ENCODE measurements at places on chromosomes 3 and 15.

DNA sequence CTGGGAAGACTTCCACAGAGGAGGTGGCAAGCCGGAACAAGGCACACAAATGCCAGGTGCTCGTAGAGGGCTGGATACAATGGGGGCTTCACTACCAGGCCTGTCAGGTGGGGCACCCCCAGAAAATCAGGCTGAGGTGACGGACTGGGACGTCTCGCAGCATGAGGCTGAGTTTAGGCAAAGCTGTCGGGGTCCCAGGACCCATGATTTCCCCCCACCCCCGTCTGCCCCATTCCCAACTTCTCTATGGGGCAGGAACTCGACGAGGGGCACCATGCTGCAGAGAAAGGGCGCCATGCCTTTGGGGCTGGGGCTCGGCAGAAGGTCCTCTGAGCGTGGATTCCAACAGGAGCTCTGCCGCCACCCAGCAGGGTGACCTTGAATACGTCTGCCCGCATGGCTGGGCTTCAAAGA is 65.7 kb upstream of the HES1 start:
- DNase-seq, result no peak

- no peak for DNase-seq
These were observed 246.9 kb upstream of the TLE3 start for GRCh38 chr15:70344666-70345065.

DNA sequence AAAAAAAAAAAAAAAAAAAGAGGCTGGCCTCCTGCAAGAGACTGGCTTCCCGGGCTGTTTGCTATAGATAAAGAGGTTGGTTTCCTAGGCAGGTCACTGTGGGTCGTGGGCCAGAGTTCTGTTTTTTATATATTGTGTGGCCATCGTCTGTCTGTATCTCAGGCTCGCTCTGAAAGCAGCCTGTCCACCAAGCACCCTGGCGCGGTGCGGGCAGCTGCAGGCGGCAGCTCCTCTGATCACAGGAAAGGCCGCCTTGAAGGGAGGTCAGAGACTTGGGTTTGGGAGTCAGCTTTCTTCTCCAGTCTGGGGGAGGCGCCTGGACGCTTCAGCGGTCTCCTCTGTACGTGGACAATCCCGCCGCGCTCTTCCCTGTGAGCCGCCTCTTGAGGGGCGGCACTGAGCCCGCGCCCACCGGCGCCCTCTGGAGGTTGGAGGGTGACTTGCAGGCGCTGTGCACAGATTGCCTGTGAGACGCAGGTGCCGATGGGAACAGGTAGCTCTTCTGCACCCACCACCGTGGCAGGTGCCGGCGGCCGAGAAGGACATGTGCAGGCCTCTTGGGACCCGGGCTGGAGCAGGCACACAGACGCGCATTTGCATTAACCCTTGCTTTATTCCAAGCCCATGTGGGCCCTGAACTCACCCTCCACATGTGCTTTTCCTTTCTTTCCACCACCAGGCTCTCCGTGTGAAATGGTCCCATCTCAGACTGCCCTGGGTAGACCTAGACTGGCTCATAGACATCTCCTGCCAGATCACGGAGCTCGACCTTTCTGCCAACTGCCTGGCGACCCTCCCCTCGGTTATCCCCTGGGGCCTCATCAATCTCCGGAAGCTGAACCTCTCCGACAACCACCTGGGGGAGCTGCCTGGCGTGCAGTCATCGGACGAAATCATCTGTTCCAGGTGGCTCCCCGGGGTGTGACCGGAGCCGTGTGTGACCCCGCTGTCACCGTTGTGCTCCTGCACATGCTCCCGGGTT is 89.3 kb downstream of the LRRK1 start:
- DNase-seq, result no peak

DNA sequence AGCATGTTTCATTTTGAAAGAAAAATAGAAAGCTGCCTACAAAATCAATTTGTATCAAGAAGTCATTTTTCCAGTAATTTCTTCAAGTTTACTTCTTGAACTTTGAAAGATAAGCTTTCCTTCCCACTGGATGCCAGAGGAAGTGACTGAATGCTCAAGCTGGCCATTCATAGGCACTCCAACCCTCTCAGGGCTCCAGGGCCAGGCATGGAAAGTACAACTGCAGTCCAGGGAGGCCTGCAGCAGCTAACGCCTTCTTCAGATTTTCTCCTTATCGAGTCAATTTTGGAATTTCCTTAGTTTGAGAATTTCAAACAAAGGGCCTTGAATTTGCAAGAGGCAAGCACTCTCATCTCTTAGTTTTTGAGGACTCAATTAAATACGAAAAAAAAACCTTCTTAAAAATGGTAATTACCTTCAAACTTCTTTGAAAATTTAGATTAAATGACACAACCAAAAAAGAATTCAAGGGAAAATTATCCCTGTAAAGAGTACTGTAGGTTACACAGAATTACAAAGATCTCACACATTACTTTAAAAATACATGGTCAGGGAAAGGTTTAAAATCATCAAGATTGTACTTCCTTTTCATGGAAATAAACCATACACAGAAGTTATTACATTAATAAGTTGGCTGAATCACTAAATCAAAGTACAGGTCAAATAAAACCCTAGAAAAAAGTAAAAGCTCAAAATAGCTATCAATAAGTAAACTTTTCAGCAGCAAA is 2.5 kb downstream of the UBP1 start:
- DNase-seq, result no peak

GRCh38 chr3:9420850-9421549 is 23.6 kb downstream of the SETD5 start:
- no peak for DNase-seq

GRCh38 chr15:34070003-34070402 is 31.0 kb upstream of the AVEN start:
- DNase-seq, result no peak

GRCh38 chr15:85353516-85353915 is 26.9 kb upstream of the AKAP13 start:
- no peak for DNase-seq

DNA sequence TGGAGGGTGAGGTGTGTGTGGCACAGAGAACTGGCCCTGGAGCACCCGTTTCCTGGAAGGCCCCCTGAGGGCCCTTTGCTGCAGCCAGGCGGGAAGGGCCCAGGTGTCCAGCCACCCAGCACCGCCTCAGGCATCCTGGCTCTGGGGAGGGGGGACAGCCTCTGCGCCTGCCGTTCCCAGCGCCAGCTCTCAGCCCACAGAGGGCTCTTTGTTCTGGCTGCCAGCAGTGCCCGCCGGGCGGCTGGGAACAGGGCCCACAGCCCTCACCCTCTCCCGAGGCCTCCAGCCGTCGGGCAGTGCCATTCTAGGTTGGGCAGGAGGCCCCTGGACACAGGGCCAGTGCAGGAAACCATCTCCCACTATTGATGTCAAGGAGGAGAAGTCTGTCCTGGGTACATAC is 8.3 kb downstream of the SLC38A3 start:
- DNase-seq, result no peak

GRCh38 chr3:12959838-12960378 is 113.3 kb downstream of the IQSEC1 start:
- DNase-seq, result no peak

- DNase-seq, result no peak
These were observed 147.1 kb downstream of the NUP210 start for GRCh38 chr3:13272831-13273603.

GRCh38 chr3:137065381-137065780 is 107.6 kb downstream of the IL20RB start:
- DNase-seq, result no peak

- no peak for DNase-seq
These were observed 21.5 kb downstream of the NR2F2 start for GRCh38 chr15:96351761-96352603.

GRCh38 chr3:60517134-60517533 is 734.1 kb downstream of the FHIT start:
- no peak for DNase-seq

DNA sequence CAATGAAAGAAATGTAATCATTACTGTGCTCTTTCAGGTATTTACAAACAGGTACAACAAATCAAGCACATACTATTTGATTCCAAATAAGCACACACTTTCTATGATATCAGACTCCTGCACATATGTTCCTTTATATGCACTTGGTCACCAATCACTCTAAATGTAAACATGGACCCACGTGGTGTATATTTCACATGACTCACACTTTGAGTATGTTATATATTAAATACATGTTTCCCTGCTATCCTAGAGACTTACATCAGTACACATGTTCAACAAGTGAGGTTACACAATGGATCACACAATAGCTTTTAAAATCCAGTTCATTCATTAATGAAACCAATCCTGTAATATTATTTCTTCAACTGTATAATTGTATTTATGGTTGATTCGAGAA is 683.5 kb downstream of the NR2F2 start:
- DNase-seq, result no peak

DNA sequence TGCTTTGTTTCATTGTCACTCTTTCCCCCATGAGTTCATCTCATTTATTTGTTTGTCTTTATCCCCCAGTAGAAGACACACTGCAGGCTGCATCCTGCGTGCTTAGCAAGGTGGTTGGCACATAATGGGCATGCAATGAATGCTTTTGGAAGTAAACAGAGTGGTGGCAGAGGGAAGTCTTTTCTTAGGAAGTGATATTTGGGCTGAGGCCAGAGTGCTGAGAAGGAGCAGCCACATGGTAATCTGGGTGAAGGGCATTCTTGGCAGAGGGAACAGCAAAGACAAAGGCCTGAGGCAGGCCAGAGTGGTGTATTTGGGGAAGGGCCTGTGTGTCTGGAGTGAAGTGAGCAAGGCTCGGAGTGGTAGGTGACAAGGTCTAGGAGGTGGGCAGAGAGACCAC is 17.7 kb upstream of the ADAMTS7 start:
- no peak for DNase-seq

DNA sequence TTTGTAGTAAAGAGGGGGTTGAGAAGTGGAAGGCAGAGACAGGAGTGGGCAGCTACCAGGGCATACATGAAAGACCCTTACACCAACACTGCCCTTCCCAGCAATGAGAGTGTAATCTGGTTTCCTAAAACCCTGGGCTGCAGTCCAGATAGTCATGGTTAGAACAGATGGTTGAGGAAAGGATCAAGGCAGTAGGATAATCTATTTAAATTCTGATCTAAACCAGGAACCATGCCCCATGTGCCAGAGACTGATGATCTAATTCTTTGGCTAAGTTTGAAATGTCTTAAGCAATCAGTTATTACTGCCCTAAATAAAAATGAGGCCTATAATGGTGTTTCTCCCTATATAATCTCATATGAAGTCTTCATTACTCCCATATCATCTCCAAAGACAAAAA is 59.6 kb downstream of the PRTG start:
- peak; percentile 52 for DNase-seq

GRCh38 chr3:152823781-152824180 is 11.2 kb upstream of the P2RY1 start:
- DNase-seq, result no peak

DNA sequence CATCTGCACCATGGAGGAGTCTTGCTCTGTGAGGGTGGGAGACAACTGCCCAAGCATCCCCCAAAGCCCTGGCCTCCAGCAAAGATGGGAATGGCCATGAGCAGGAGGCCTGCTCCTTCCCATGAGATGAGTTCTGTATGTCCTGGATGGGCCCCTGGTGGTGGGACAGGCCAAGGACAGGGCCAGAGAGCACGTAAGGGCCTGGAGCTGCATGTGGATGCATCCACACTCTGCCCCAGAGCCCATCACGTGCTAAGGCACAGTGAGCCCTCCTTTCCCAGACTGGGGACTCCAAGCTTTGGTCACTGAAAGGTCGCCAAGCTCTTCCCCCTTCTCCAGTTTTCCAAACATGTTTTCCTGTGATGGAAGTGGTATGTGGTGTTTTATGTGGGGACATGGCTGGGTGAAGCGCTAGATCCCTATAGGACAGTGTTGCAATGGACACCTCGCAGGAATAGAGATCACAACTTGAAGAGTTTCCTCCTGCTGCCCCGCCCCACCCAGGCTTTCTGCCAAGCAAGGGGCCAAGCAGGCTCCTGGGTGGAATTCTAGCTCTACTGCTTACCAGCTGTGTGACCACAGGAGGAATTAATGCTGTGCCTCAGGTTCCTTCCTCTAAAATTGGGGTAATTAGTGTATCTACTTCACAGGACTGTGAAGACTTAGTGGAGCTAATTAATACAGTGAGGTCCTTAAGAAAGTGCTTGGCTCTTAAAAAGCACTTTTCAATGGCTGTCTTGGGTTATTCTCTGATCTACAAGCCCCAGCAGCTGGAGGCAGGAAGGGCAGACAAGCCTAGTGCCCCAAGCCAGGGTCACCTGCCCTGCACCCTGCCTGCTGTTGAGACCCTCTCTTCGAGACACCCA is 106.4 kb upstream of the RPL32 start:
- peak; percentile 42 for DNase-seq

DNA sequence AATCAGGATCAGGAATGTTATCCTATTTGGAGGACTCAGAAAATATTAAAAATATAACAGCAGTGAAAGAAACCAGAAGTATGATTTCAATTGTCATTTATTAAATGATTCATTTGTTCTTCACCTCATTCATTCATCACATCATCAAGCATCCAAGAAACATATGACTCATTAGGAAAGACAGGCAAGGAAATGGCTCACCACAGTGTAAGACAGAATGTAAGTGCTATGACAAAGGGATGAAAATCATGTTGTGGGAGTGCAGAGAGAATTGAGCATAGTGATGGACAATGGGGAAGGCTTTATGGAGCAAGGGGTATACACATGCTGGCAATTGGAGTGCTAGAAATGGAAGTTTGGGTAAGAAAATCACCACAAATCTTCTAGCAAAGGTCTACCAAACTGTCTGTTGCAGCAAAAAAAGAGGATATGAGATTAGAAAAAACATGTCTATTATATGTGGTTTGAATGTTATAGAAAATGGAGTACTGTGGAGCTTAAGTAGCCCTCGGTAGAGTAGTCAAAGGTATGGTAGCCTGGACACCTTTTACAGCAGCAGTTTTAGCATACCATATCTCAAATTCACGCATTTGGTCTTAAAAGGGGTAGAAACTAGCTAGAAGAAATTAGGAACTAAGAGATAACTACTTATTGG is 111.1 kb upstream of the GPR149 start:
- no peak for DNase-seq

DNA sequence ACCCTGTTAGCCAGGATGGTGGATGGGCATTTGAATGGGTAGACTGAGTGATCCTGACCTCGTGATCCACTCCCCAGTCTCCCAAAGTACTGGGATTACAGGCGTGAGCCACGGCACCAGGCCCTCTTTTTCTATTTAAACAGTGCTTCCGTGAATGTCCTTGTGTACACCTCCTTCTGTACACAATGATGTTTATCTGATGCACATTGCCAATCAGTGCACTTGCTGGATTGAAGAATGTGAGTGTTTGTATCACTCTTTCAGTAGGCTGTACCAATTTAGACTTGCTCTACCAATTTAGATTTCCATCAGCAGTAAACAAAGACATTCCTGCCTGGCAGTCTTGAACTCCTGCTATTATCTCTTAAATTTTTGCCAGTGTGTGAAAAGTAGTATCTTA is 8.9 kb upstream of the ZNF619 start:
- no peak for DNase-seq

GRCh38 chr15:101174152-101174920 is 77.5 kb downstream of the CHSY1 start:
- DNase-seq, result no peak

- DNase-seq, result no peak
These were observed 57.7 kb downstream of the CNTN4 start for GRCh38 chr3:2156244-2156847.

GRCh38 chr3:175748087-175748730 is 889.1 kb downstream of the NAALADL2 start:
- no peak for DNase-seq

- no peak for DNase-seq
These were observed 11.9 kb downstream of the GRM2 start for GRCh38 chr3:51718547-51719409.

- DNase-seq, result no peak
These were observed 88.7 kb downstream of the DMXL2 start for GRCh38 chr15:51533672-51534398.
